ENCODE measurements at places on chromosomes 7 and 10.

GRCh38 chr7:131027287-131027773, 293.3 kb upstream of the KLF14 start:
- DNase-seq: peak; percentile 23

DNA sequence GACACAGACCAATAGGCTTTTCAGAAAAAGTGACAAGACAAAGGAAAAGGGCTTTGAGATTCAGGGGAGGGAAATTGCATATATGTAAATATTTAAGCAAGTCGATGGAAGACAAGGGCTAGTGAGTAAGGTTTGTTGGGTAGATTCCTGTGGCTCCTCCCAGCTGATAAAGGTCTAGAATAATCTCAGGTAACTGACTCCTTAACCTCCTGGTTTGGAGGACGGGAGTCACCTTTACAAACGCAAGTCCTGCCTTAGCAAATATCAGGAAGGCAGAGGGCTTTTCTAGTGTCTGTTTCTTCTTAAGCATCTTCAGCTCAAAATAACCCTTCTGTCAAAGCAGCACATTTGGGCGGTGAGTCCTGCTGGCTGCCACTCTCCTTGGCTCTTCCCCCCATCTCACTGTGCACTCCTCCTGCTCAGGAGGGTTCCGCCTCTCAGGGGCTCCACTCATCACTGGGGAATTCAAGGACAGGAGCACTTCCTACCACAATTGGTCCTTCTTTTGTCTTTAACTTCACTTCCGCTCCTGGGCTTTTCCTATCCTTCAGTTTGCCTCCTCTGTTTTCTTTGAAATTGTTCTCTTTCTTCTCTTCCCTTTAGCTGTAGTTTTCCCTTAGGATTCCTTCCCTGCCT, 496.3 kb upstream of the KLF6 start:
- no peak for DNase-seq

DNA sequence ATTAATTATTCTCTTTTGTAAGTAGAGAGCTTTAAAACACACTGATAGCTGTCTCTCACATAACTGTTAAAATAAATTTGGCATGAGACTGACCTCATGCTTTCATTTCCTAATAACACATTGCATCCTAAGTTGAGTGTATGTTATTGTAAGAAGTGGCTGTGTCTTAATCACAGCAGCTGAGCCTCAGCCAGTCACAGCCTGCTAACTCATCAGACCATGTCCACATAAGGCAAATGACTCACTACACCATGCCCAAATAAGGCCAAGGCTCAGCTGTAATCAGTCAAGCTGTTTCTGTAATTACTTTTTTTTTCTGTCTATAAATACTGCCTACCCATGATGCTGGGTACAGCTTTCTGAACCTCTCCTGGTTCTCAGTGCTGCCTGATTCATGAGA, 860.9 kb downstream of the XPNPEP1 start:
- DNase-seq: no peak

DNA sequence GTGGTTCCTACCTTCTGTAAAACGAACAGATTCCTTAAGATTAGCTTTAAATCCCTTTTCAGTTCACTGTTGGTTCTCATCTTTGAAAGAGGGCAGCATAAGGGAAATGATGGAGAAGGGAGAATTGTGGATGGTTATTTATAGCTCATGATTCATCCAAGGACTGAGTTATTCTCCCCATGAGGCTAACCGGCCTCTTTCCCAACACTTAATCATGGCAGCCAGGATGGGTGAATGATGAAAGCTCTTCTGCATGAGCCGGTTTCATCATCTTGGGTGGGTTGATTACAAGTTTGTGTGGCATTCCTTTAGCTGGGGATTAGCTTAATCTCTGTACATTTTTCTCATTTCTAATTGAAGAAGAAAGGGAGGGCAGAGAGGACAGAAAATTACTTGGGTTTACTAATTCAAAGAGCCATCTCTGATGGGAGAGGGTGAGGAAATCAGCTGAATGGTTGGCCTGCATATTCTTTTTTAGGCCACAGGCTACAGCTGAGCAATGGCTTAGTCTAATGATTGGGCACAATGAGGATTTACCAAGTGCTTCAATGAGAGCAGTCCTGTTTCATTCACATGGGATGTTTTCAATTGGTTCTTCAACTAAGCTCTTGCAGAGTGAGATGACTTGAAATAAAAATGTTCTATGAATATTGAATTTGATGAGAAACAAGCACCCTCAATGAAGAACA, 250.0 kb downstream of the BMPER start:
- no peak for DNase-seq

GRCh38 chr10:37434091-37434490, 308.7 kb downstream of the ANKRD30A start:
- DNase-seq: no peak

GRCh38 chr10:28811639-28812349, 134.5 kb downstream of the BAMBI start:
- no peak for DNase-seq
